ENCODE measurements at places on chromosomes 5 and 9. TPM values are rescaled to one million over a fixed set of nuclear protein-coding genes. Genes with fewer than 3 reads are reported as not detected.

- no peaks in the 10 kb centered on the region for H3K36me3 ChIP-seq
- H3K4me1 ChIP-seq = no peaks in the 10 kb centered on the region
- no peak overlapping the region for H3K4me3 ChIP-seq
- DNase-seq = no peak
Measured at GRCh38 chr9:6842584-6842947, 84.8 kb downstream of the KDM4C start.

- no peak overlapping the region for H3K27ac ChIP-seq
- H3K4me1 ChIP-seq = no peaks in the 10 kb centered on the region
- no peak overlapping the region for H3K4me3 ChIP-seq
- no peaks in the 10 kb centered on the region for H3K27me3 ChIP-seq
Measured at GRCh38 chr9:134564431-134565170, 77.0 kb upstream of the COL5A1 start.

- DNase-seq = peak; percentile 31
- peak overlapping the region; percentile 70 for H3K4me3 ChIP-seq
- no peak overlapping the region for H3K27ac ChIP-seq
- H3K27me3 ChIP-seq = peaks cover 100% of the 10 kb centered on the region
- peaks cover 39% of the 10 kb centered on the region for H3K4me1 ChIP-seq
- no peaks in the 10 kb centered on the region for H3K36me3 ChIP-seq
Measured at GRCh38 chr9:974031-974995, 2.1 kb upstream of the DMRT3 start.

- DNase-seq = no peak
- H3K4me1 ChIP-seq = peaks cover 45% of the 10 kb centered on the region
- peaks cover 30% of the 10 kb centered on the region for H3K27me3 ChIP-seq
- H3K36me3 ChIP-seq = no peaks in the 10 kb centered on the region
Measured at GRCh38 chr9:119369680-119370366, 588 bp upstream of the BRINP1 start.

DNA sequence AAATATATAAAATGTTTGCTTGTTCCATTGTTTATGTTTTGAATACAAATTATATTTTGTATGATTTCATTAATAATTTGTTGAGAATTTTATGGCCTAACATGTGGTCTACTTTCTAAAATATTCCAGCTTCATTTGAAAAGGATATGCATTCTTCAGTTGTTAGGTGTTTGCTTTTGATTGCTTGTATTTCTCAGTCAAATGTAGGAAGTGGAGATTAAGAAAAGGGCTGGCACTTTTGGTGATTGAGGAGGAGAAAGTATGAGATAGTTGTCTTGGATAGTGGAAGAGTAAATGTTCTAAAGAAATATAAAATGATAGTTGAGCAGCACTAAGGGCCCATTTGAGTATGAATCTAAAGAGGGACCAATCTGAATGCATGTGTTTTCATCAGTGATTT, 23.1 kb downstream of the JAK2 start:
- no peak overlapping the region for H3K27ac ChIP-seq
- no peak overlapping the region for H3K4me3 ChIP-seq
- H3K4me1 ChIP-seq = no peaks in the 10 kb centered on the region
- H3K27me3 ChIP-seq = no peaks in the 10 kb centered on the region

DNA sequence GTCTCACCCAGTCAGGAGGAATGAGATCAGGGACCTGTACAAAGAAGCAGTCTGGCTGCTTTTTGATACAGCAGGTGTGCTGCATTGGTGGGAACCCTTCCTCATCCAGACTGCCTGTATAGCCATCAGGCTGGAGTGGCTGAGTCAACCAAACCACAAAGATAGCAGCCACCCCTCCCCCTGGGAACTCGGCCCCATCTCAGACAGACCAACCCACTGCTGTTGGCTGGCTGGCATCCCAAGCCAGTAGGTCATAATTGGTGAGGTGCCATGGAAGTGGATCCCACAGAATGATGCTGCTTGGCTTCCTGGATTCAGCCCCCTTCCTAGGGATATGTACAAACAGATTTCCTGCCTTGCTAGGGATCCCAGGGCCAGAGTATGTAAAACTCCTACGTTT, 60.9 kb downstream of the YTHDC2 start:
- H3K36me3 ChIP-seq = 0 out of 2 replicates have a peak, but pooled peaks cover 4% of the 10 kb centered on the region
- H3K27me3 ChIP-seq = no peaks in the 10 kb centered on the region
- no peak overlapping the region for H3K27ac ChIP-seq
- no peaks in the 10 kb centered on the region for H3K4me1 ChIP-seq

DNA sequence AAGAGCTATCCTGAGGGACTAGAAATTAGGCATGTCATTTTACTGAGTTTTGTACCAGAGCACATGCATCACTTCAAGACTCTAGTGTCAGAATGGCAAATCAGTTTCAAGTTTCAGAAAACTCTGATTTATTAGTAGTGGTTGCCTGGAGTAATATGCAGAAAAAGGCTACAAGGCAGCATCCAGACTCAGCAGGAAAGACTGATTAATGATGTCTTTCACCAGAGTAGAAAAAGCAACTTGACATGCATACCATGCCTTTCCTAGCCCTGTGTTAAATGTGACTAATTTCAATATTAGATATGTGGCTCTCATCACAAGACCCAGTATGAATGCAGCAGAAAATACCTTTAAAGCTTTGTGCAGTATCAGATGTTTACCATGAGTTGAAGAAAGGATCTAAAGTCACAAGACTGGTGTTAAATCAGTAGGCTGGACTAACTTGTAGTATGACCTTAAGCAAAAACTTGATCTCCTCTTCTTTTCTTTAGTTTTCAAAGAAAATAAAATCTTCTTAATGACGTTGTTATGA, 1251.2 kb upstream of the C9orf72 start:
- H3K27ac ChIP-seq = no peak overlapping the region
- no peaks in the 10 kb centered on the region for H3K27me3 ChIP-seq
- H3K4me1 ChIP-seq = peaks cover 46% of the 10 kb centered on the region
- H3K36me3 ChIP-seq = 0 out of 2 replicates have a peak, but pooled peaks cover 4% of the 10 kb centered on the region

DNA sequence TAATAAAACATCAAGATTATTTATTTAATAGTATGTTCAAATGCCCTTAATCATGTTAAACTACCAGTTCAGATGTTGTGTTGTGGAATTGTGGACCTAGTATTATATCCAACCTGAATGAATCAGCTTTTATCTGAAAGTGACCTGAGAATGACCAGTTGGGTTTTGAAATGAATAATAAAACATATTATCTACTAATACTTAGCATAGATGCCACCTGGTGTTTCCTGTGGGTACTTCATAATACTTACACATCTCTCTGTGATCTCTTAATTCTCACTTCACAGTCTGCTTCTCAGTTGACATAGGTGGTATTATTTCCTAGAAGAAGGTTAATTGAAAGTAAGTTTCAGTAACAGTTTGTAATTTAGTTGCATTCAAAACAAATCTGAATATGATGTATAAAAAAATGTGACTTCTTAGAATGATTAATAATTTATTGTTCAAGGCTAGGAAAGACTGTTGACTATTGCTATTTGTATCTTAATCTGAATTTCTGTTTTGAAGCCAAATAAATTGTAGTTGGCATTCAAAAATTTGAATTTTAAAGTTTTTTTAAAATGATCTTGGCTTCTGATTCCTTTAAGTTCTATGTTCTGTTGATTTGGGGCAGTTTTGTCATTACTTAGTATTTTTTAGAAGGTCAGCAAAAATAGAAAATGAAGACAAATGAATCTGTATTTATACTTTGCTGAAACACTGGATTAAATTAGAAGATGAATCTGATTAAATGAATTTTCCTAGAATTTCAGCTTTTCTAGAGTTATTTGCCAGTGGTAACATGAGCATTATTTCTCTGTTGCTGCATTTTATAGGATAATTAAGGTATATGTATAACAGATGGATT, 48.2 kb downstream of the KIF2A start:
- H3K27me3 ChIP-seq = no peaks in the 10 kb centered on the region
- H3K4me1 ChIP-seq = no peaks in the 10 kb centered on the region
- H3K27ac ChIP-seq = no peak overlapping the region
- no peak overlapping the region for H3K4me3 ChIP-seq
- DNase-seq = peak; percentile 51

DNA sequence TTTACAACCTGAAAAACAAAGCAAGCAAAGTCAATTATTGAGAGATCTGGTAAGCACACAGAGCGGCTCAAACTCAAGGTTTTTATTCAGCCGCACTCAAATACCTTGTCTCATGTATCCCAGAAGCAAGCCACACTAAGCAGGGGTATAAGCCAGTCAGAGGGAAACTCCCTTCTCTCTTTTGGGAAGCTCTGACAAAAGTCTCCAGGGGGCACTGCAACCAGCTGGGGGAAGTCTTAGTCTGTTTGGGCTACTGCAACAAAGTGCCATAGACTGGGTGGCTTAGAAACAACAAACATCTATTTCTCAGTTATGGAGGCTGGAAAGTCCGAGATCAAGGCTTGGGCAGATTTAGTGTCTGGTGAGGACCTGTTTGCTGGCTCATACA, 246.0 kb downstream of the ENC1 start:
- H3K27ac ChIP-seq = no peak overlapping the region
- DNase-seq = peak; percentile 48
- no peaks in the 10 kb centered on the region for H3K36me3 ChIP-seq
- peaks cover 27% of the 10 kb centered on the region for H3K27me3 ChIP-seq
- no peak overlapping the region for H3K4me3 ChIP-seq

GRCh38 chr5:135069895-135070657, 36.0 kb upstream of the PITX1 start:
- H3K4me3 ChIP-seq = no peak overlapping the region
- no peak for DNase-seq
- H3K27ac ChIP-seq = no peak overlapping the region
- no peaks in the 10 kb centered on the region for H3K36me3 ChIP-seq
- H3K4me1 ChIP-seq = peaks cover 11% of the 10 kb centered on the region
- H3K27me3 ChIP-seq = 0 out of 2 replicates have a peak, but pooled peaks cover 4% of the 10 kb centered on the region

DNA sequence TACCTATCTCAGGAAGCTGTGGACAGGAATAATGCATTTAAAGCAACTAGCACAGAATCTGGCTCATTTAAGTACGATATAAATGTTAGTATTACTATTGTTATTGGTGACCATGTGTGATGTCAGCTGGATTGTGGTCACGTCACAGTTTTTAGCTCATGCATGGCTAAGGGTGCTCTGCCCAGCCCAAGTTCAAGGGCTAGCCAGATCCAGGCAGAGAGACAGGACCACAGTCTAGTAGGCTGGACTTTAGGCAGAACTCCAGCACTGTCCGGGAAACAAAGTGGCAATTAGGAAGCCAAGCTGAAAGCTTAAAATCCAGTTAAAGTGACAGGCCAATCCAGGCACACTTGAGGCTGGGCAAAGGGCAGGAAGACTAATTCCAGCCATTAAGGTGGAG, 273.6 kb downstream of the ADAMTSL1 start:
- no peaks in the 10 kb centered on the region for H3K4me1 ChIP-seq
- no peak overlapping the region for H3K27ac ChIP-seq
- no peak for DNase-seq
- H3K36me3 ChIP-seq = no peaks in the 10 kb centered on the region
- H3K4me3 ChIP-seq = no peak overlapping the region

The PKD2L2 gene
- not detected for total RNA-seq

The COL15A1 gene
- total RNA-seq = 0.50 TPM

The IDNK gene
- not detected for total RNA-seq

The PCDHB9 gene
- total RNA-seq = 0.78 TPM
